Umbilical cord (tissue), 2 donors: ENCODE measurements at places on chromosomes 5 and 9.

DNA sequence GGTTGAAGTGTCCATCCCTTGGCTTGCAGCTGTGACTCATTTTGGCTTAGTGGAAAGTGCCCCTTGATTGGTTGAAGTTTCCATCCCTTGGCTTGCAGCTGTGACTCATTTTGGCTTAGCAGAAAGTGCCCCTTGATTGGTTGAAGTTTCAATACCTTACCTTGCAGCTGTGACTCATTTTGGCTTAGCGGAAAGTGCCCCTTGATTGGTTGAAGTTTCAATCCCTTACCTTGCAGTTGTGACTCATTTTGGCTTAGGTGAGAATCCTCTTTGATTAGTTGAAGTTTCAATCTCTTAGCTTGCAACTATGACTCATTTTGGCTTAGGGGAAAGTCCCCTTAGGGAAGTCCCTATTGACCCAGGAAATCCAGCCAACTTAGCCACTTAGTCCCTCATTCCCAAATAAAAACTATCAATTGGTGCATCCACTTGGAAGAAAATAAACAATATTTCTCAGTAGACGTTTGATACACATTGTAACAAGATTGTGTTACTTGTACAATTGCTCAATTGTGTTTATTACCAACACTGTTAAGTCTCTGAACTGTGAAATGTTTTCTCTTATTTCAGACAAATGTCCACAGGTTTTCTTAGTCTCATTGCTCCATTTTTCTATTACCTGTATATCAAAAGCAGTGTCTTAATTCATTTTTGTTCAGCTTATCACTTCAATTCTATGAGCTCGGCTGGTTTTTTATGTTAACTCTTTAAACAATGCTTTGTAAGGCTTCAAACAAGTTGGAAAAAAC lies 2308.8 kb upstream of the ACO1 start:
- DNase-seq, result no peak

DNA sequence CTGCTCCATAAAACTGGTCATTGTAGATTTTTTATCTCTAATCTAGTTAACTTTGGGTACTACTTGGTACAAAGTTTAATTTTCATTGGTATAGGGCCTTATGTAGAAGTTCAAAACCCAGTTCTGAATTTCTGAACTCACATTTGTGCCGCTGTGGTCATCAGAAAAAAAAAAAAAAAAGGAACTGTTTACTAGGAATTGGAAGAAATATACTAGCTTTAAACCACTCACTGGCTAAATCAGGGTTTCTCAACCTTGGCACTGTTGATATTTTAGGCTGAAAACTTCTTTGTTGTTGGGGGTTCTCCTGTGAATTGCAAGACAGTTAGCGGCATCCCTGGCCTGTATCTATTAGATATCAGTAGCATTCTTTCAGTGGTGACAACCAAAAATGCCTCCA lies 4.1 kb upstream of the ZFYVE16 start:
- no peak for DNase-seq

DNA sequence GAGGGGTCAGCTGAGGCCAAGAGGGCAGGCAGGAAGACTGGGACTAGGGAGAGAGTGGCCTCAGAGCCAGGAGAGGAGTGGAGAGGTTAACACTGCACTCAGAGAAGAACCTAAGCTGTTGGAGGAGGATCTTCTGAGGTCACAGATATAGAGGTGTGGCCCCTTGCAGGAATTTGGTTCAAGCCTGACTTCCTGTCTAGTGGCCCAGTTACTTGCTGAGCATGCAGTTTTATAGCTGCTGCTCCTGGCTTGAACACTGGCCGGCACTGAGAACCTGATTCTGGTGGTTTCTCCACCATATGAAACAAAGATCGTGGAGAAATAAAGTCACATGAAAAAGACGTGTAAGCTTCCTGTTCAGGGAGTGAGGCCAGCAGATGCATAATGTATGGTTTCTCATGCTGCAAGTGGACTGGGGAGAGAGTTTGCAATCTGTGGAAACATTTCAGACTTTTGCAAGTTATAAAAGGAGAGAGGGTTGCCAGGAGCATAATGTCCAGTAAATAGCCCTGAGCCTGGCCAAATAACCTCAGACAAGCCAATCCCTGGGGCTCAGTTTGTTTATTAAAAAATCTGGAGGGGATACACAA lies 82.6 kb downstream of the GALNT10 start:
- peak; percentile 68 for DNase-seq

DNA sequence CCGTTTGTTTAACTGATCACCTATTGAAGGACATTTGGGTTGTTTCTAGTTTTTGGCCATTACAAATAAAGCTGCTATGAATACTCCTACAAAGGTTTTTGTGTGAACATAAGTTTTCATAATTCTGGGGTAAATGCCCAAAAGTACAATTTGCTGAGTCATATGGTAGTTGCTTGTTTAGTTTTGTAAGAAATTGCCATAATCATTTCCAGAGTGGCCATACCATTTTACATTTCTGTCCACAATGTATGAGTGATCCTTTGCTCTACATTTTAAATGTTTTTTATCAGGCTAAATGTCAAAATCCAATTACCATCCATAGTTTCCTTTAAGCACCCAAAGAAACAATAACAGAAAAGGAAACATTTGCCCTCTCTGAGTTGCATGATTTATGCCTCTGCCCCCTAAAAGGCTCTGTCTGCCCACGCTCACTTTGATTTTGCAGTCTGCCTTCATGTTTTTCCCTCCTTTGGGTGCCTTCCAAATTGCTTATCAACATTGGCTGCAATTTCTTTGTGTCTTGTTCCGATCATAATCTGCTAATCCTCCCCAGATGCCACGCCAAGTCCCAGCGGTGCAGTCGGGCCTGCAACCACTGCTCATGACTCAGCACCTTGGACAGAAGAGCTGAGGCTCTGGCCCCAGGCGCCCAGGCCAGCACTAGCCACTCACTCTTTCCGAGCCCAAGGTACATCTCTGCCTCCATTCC lies 339.2 kb downstream of the PIK3R1 start:
- DNase-seq, result peak; percentile 92

GRCh38 chr9:84819491-84819991 lies 150.0 kb downstream of the NTRK2 start:
- DNase-seq, result no peak

DNA sequence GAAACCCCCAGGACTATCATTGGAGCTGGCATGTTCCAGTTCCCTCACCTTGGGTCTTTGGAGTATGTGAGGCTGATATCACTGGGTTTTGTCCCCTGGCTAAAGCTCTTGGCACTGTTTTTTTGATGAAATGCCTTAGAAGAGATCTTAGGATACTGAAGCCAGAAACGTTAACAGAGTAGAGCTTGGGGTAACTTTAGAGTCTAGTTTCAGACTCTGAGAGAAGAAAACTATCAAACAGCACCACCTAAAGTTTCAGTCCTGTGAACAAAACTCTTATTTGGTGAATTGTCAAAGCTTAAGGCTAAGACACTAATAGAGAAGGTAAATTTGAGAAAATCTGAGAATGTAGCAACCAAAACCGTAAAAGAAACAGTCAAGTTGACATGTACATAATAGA lies 111.7 kb upstream of the PUM3 start:
- peak; percentile 46 for DNase-seq

- DNase-seq, result no peak
Observed at GRCh38 chr5:105529851-105530250, 1967.3 kb upstream of the NUDT12 start.

- no peak for DNase-seq
Observed at GRCh38 chr9:2214707-2215106, 199.6 kb downstream of the SMARCA2 start.

DNA sequence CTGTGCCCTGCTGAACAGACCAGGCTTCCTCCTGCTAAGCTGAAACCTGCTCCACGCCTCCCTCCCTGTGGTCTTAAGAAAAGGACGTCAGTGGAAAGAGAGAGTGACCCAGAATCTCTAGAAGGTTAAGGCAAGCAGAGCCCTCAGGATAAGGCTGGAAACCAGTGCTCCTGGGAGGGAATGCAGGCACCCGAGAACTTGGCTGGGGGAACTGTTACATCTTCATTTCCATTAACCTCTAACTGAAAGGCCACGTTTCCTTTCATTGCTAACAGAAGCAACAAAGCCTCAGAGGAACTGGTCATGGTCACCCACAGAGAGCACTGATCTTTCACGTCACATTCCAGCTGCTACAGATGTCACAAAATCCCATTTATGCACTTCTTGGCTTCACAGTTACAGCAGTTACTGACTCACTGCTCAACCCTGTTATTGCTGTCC lies 26.1 kb upstream of the AKNA start:
- peak; percentile 91 for DNase-seq

DNA sequence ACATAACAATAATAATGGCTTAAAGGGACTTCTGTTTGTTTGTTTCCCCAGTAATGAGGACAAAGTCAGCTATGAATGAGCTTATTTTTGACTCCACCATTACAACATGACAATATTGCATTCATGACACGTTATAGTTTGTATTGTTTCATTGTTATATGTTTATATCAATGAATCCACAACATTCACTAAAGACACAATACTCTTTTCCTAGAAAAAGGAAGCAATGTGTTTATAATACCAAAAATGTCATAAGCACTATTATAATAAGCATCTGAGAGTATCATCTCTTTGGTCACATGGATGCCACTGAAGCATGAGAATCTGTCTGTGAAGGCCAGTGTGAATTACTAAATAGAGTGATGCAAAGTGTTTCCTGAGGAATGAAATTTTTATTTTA lies 1026.9 kb upstream of the C9orf72 start:
- DNase-seq, result no peak

DNA sequence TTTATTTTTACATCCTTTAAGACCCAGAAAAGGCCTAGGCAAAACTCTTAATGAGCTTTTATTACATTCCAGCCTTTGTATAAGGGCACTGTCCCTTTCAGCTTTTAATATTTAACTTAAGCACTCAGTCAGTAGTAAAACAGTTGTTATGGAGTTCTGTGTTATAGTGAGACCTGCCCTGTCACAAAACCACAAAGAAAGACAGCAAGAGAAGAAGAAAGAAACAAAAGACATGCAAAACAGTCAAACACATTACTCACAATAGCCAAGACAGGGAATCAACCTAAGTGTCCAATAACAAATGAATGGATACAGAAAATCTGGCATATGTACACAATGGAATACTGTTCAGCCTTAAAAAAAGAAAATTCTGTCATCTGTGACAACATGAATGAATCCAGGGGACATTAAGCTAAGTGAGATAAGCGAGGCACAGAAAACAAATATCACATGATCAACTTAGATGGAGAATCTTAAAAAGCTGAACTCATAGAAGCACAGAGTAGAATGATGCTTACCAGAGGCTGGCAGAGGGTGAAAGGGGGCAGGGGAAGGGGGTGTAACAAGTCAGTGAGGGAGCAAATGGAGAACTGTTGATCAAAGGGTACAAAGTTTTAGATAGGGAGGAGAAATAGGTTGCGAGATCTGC lies 63.8 kb upstream of the CCNG1 start:
- no peak for DNase-seq
